ENCODE measurements at places on chromosomes 6 and 20.
A peak's percentile ranks its signal among the peaks of the same experiment; 100 is the strongest.

DNA sequence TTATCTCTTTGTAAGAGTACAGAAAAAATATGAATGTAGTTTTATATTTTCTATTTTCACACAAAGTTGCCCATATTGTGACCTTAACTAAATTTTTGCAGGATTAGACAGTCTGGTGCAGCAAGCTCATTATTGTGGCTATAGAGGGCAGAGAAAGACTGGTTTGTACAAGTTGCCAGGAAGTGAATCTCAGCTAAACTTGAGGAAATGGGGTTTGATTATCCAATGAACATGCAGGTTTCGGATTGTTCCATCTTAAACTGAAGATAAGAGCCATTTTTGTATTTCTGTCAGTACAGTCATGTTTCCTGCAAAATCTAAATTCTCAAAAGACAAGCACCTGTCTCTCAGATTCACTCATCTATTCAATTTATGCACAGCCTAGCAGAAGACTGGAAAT, 390.9 kb downstream of the MMUT start:
- DNase-seq = no peak

DNA sequence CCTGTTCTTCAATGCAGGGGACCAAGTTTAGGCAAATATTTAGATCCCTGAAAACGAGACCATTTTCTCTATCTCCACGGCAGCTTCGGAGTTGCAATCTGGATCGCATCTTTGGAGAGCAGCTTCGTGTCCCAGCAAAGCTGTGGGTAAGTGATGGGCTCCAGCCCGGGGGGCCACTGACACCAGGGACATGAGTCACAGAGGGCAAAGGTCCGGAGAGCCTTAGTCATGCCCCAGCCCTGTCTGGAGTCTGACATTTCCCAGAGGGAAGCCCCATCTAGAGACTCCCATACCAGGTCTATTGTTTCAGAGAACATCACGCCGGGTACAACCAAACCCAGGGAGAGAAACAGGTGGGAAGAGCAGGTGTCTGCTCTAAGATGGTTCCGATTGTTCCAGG, 95.9 kb downstream of the NFATC2 start:
- no peak for DNase-seq

- no peak for DNase-seq
Observed at GRCh38 chr6:75934643-75935472, 137.6 kb downstream of the IMPG1 start.

DNA sequence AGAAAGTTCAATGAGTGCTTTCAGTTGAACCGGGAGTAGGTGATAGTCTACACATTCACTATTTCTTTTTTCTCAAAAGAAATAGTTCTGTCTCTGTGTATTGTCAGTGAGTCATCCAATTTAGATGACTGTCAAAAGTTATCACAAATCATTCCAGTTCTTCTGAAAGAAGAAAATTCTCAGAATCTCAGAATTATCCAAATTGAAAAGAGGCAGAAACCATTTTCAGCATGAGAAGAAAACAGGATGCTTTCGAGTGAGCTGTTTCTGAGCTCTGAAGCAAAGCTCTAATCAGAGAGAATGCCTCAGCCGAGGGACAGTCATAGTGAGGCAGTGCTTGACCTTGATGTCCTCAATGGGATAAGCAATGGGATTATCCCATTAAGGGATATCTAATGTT, 97.9 kb downstream of the HUS1B start:
- no peak for DNase-seq

DNA sequence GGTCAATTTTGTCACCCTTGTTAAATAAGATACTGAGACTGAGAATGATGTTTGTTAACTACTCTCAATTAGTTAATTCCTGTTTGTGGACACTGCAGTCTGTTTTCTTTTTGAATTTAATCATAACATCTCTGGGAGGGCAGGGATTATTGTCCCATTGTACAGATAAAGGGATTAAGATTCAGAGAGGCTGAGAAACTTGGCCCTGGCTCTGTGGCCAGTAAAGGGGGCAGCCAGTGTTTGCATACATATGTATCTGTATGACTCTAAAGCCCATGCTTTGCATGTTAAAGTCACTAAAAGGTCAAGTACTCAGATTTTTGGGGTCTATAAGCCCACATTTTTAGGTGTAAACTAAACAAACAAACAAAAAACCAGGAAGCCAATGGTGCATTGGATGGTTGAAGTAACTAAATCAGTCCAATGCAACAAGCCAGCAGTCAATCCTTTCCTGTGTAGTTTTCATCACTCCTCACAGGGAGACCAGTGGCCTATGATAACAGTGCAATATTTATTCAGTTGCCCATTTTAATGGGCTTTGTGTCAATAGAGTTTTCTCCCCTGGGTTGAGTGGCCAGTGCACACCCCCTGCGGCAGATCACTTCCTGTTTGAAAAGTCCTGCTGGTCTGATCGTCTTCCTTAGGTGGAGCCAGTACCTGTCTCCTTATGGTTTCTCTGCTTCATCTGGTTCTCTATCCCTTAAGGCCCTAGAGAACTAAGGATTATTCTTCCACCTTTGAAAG, 106.7 kb downstream of the SLX4IP start:
- DNase-seq = no peak

GRCh38 chr6:36075656-36076055, 48.0 kb downstream of the MAPK14 start:
- DNase-seq = peak; percentile 12

DNA sequence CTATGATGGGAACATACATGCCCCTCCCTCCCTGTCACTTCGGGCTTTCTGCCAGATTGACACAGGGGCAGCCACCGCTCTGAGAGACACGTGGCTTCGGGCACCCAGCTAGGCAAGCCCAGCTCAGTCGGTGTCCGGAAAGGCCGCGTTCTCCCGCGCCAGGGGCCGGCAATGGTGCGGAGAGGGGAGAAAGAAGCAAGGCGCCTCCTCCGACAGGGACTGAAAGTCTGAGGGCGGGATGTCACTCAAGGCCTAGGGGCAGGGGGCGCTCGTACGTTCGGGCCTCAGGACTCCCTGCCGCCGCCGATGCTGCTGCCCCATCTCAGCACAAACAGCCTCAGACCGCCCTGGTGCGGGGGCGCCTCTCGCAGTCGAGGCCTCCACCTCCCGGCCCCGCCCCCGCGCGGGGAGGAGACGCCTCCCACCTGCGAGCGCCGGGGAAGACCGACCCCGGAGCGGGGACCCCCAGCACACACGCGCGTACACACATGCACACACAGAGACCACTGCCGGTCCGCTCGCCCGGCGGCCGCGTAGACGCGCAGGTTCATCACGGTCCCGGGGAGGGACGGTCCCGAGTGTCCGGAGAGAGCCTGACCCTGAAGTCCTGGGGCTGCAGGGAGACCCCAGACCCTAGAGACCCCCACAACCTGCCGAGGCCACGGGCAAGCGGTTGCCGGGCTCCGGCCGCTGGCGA, 1.9 kb downstream of the GRM4 start:
- no peak for DNase-seq

GRCh38 chr20:9590189-9590588, 75.8 kb downstream of the LAMP5 start:
- no peak for DNase-seq

GRCh38 chr6:30216096-30216495, 2.9 kb upstream of the TRIM26 start:
- DNase-seq = no peak

DNA sequence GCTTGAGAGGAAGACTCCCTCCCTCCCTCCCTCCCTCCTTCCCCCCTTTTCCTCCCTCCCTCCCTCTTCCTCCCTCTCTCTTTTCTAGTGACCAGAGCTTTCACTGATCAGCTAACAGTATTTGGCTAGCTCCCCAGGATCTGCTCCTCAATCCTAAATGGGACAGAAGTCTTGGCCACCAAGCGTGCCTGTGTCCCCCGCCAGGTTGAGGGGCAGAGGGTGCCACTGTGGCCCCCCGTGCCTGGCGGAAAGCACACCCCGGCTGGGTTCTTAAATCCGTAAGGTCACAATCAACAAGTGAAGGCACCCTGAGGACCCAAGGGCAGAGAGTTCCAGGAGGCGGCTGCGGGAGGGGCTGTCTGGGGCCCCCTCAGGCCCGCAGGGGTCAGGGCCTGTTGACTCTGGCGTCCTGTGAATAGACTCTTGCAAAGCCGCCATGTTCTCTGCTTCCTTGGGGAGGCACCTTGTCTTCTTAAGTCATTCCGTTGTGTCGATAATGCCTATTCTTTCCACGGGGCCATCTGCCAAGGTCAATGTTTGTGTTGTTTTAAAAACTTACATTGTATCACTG, 38.9 kb upstream of the STX16 start:
- no peak for DNase-seq

DNA sequence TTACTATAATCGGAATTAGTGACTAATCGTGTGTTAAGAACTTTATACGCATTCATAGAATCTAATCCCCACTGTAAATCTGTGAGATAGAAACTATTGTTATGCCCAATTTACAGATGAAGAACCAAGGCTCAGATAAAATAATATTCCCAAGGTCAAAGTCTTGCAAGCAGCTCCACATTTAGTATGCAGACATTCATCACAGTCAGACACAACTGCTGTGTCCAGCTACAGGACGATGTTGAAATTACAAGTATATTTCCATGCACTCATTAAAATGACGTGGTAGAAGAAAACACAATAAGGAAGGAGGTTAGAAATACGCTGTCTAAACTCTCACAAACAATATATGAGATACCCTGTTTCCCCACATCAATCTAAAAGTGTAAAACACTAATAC, 82.5 kb downstream of the PREX1 start:
- DNase-seq = no peak

DNA sequence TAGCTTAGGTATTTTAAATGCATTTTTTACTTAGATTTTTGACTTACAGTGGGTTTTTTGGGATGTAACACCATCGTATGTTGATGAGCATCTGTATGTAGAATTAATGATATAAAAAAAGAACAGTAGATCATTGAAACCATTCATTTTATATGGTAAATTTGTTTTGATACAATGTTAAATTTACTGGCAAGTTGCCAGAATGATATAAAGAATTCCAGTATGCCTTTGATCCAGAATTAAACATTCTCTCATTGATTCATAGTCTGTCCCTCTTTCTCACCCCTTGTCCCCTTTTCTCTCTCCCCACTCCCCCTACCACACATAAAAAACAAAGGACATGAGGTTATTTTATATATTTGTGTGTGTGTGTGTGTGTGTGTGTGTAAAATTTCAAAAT, 45.3 kb downstream of the VTA1 start:
- DNase-seq = no peak

DNA sequence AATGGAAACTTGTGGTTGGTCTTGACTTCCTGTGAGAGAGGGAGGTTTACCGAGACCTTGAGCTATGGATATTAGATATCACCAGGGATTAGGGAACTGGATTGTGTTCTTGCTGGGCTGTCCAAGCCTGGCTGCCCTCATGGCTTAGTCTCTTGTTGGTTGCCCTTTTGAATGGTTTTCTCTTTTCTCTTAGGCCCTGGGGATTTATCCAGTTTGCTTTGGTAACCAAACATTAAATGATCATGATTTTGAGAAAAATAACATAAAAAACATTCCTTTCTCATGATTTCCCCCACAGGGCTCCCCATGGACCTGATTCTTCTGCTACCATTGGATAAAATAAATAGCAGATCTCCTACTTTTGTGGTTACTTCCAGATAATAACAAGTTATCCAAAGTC, 306.4 kb upstream of the RNF217 start:
- no peak for DNase-seq

DNA sequence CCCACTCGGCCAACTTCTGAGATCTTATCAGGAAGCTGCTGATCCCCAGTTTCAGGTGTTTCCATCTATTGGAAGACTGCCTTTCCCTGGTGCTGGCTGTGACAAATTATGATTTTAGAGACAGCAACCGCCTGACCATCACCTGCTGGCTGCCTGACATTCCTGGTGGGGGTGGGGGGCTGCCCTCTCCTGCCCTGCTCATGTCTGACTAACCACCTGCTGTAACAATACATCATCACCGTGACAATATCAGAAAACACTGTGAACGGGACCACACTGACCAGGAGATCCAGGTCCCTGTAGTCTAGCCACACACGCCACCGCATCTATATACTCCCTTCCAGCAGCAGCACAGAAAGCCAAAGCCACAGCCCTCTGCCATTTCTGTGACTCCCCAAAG, 537.5 kb downstream of the QKI start:
- no peak for DNase-seq

- DNase-seq = no peak
Observed at GRCh38 chr6:1761477-1761877, 151.8 kb downstream of the FOXC1 start.

DNA sequence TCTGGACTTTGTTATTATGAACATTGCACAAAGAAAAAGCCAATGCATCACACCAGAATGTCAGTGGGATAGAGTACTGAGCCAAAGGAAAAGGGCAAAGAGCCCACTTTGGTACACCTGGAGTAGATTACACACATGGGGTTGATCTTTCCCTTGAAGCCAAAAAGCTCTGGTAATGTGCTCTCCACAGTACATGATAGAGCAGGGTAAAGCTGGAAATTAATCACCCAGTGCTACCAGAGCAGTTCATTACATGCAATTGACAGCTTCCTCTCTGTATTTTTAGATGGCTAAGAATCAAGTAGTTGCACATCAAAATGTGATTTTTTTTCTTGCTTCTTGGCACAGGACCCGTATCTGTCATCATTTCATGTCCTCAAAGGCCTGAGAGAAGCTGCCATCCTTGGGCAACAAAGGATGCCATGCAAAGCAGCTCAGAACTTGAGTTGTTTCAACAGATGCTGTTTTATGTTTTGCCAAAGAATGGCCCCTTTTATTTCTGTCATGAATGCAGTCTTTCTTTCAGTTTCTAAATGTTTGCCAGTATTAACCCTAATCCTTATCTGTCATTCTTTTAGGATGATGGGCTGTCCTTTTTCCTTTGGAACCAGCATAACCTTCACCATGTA, 88.1 kb downstream of the HDGFL1 start:
- no peak for DNase-seq

DNA sequence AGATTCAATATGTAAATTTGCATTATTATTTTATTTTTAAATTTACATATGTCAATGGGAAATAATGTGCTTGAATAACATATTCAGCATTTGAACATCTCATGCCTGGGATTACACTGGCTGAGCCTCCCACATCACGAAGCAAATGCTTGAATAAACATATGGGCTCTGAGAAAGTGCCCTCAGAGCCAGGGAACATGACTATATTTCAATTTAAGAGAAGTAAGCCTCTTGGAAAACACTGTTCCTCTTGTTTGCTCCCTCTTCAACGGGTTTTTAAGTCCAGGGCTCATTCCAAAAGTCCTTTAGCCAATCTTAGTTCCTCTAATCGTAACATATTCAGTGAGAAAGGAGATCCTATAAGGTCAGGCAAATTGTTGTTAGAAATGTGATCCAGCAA, 122.0 kb downstream of the GMPR start:
- no peak for DNase-seq

DNA sequence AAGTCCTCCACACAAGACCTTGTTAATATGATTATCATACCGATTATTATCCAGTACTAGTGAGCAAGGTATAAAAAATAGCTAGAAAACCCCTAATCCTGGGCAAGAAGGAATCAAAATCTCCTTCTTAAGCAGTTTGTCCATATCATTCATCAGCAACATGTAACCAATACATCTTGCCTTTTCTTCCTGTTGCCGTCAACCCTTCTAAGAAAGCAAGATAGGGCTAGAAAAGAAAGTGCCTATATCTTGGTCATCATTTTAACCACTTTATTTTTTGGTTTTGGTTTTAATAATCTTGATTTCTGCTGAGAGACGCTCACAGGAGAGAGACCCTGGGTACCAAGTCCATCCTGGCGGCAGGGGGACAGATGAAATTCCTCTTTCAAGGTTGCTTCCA, 27.2 kb upstream of the PREX1 start:
- DNase-seq = no peak
